GM23248 (cell line): ENCODE measurements at places on chromosomes 7 and 10. TPM values are rescaled to one million over a fixed set of nuclear protein-coding genes. Genes with fewer than 3 reads are reported as not detected.
A peak's percentile ranks its signal among the peaks of the same experiment; 100 is the strongest.

DNA sequence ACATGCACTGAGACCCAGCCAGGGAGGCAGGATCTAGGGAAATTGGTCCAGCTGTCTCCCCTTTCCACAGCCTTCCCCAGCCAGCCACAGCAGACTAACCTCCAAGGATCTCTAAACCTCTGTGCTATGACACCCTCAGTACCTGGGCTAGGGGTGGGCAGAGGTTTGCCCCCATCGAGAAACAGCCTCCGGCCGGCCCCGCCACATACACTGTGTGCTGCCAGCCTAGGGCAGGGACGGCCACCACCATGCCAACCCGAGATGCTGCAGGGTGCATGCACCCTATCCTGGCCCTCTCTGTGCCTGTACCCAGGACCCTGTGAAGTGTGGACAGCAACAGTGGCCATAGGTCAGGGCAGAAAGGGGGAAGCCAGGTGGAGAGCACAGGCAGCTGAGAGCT is 58.1 kb downstream of the PARP12 start:
- no peaks in the 10 kb centered on the region for H3K36me3 ChIP-seq
- no peaks in the 10 kb centered on the region for H3K4me1 ChIP-seq
- H3K4me3 ChIP-seq = no peak overlapping the region

DNA sequence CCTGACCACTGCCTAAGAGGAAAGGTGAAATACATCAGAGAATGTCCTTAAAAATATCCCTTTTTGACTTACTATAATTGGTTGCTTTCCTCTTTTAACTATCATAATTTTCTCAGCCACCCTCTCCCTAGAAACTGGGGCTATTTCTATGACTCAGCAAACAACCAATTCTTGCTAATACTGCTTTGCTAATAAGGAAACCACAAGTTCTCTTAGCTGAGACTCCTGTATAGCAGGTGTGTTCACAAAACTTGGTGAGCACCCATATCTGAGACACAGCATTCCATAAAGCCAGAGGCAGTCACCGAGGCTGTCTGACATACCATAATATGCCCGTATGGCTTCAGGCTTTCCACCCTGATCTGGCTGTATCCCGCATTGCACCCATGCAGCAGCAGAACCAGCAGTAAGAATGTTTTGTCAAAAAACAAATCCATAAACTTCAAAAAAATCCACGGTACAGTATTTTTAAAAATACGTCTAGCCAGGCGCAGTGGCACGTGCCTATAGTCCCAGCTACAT is 191.7 kb upstream of the C7orf33 start:
- no peak for DNase-seq
- H3K4me1 ChIP-seq = no peaks in the 10 kb centered on the region
- H3K27me3 ChIP-seq = no peaks in the 10 kb centered on the region
- no peak overlapping the region for H3K4me3 ChIP-seq
- no peak overlapping the region for H3K27ac ChIP-seq
- H3K36me3 ChIP-seq = no peaks in the 10 kb centered on the region

DNA sequence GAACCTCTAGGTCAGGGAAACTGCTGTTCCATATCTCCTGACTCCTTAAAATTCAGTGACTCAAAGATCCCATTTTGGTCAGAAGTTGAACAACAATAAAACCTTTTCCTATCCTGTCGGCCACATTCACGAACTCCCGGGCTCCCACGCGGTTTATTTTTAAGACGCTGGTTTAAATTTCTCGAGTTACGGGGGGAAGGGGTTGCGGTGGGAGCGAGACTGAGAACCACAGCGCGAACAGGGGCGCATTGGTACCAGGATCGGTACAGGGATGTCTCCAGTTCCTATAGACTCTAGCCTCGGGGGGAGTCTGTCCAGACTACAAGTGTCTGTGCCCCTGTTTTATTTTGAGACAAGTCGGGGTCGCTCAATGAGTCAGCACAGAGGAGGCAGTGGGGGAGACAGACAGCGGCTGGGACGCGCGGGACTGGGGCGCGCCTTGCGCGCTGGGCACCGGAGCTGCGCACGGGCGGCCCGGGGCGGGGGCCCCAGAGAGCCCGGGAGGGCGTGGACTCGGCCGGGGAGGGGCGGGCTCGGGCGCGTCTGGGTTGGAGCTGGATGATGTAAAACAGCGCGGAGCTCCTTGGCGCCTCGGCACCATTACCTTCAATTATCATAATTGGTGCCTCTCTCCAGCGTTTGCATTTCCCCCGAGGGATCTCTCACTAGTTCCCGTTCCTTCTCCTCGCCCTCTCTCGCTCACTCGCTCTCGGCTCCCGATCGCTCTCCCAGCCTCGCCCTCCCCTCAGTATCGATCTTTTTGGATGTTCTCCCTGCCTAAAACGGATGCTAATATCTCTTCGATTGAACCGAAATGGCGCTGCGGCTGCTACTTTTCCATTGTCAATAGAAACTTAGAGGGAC is 8.7 kb upstream of the BAMBI start:
- H3K4me1 ChIP-seq = peaks cover 8% of the 10 kb centered on the region; the same call in 1 of the 2 replicates
- H3K4me3 ChIP-seq = peak overlapping the region; percentile 57
- H3K27ac ChIP-seq = no peak overlapping the region
- no peaks in the 10 kb centered on the region for H3K36me3 ChIP-seq

ABCF2 gene
- polyA plus RNA-seq = 40.7 and 40.9 TPM in 2 replicates

CALML3 gene
- polyA plus RNA-seq = not detected in 2 replicates

- no peaks in the 10 kb centered on the region for H3K36me3 ChIP-seq
- H3K4me1 ChIP-seq = no peaks in the 10 kb centered on the region
- no peaks in the 10 kb centered on the region for H3K27me3 ChIP-seq
- no peak overlapping the region for H3K27ac ChIP-seq
- no peak for DNase-seq
- H3K4me3 ChIP-seq = no peak overlapping the region
These were observed 186.6 kb downstream of the DNAJB6 start for GRCh38 chr7:157523371-157523765.

ARPC1A gene
- 294 and 312 TPM in 2 replicates for polyA plus RNA-seq

- no peak overlapping the region for H3K4me3 ChIP-seq
- no peak overlapping the region for H3K27ac ChIP-seq
- H3K4me1 ChIP-seq = peaks cover 19% of the 10 kb centered on the region; the same call in 1 of the 2 replicates
- no peak for DNase-seq
- no peaks in the 10 kb centered on the region for H3K27me3 ChIP-seq
- no peaks in the 10 kb centered on the region for H3K36me3 ChIP-seq
These were observed 105.2 kb downstream of the MACC1 start for GRCh38 chr7:20111821-20112542.

- peaks cover 81% of the 10 kb centered on the region for H3K27me3 ChIP-seq
- H3K4me3 ChIP-seq = peak overlapping the region; percentile 65
- peak; percentile 68 for DNase-seq
- no peaks in the 10 kb centered on the region for H3K36me3 ChIP-seq
- H3K4me1 ChIP-seq = 0 out of 2 replicates have a peak, but pooled peaks cover 5% of the 10 kb centered on the region
These were observed 14.5 kb downstream of the LBX1 start for GRCh38 chr10:101214446-101215396.

GRCh38 chr7:30040938-30041337 is 12.7 kb downstream of the PLEKHA8 start:
- H3K27me3 ChIP-seq = no peaks in the 10 kb centered on the region
- H3K27ac ChIP-seq = no peak overlapping the region
- H3K4me1 ChIP-seq = peaks cover 26% of the 10 kb centered on the region
- peak; percentile 12 for DNase-seq
- no peak overlapping the region for H3K4me3 ChIP-seq

DNA sequence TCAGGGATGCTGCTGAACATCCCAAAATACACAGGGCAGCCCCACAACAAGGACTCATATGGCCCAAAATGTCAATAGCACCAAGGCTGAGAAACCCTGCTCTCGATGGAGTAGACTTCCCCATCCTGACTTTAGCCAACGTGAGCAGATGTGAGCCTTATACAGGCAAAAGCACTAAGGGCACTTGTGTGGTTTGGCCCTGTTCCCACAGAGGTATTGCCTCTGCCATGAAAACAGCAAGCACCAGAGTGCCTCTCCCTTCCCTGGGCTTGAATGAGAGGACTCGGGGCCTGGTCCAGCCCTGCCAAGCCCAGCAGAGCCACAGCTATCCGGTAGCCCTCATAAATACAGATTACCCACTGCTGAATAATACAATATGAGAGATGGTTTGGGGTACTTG is 47.5 kb downstream of the ACSM6 start:
- no peak overlapping the region for H3K27ac ChIP-seq
- peaks cover 3% of the 10 kb centered on the region for H3K4me1 ChIP-seq
- H3K27me3 ChIP-seq = no peaks in the 10 kb centered on the region
- no peak overlapping the region for H3K4me3 ChIP-seq
- peaks cover 5% of the 10 kb centered on the region; the same call in 1 of the 2 replicates for H3K36me3 ChIP-seq

IFIT1 gene
- polyA plus RNA-seq = 14.3 and 15.7 TPM in 2 replicates

TAC1 gene
- not detected in 2 replicates for polyA plus RNA-seq
